ENCODE measurements at places on chromosomes 4 and X.

DNA sequence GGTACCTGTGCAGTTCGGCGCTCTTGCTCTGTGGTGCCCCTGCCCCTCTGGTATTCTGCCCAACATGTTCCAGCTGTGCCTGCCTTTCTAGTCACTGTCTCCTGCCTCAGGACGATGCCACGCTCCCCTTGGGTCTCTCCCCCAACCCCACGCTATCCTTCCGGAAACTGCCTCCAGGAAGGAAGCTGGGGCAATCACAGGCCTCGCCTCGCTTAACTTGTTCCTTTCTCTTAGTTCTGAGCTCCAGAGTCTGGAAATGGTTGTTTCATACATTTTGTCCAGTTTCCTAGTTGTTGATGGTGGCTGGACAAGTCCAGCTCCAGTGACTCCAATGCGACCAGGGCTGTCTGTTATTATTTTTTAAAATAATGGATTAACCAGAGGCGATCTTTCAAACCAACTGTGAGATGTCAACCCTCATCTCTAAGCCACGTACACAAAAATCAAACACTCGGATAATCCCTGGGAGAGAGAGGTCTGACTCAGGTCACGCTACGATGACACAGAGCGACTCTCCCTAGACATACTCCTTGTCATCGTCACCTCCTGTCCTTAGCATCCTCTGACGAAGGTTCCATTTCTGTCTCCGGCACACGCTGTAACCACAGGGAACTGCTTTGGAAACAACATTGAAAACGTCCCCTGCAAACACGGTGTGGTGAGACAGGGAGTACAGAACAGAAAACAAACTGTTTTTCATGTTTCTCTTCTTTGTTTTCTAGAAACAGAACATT is 62.5 kb downstream of the ABLIM2 start:
- DNase-seq = no peak

GRCh38 chr4:159429693-159430035 is 326.8 kb downstream of the RAPGEF2 start:
- DNase-seq = no peak

DNA sequence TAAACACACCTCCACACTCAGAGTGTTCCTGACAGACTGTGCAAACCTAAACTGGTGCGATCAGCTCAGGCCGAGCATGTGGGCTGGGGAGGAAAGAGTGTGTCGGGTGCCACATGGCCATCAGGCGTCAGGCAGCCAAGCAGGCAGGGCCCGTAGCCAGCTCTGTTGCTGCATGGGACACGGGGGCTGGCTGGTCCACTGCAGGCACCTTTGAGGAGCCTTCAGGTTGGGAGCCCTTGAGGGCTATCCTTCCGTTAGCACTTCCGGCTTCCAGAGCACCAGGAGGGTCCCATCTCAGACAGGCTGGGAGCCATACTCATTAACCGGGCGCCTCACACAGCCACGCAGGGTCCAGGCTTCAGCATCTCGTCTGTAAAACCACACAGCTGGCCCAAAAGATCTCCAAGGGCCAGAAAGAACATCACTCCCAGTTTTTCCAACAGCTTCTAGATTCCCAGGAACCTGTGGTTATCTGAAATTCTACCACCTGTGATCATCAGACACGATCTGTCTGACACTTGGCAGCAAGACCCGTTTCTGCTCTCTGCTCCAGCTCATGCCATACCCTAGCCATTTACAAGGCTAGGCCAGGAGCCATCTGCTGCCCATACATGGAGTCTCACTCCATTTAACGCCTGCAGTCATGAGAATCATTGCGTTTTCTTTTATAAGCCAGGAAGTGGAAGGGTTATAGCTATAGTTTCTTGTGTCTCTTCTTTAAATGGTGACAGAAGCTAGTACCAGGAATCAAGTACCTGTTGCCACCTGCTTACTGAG is 87.5 kb downstream of the NSUN7 start:
- no peak for DNase-seq

DNA sequence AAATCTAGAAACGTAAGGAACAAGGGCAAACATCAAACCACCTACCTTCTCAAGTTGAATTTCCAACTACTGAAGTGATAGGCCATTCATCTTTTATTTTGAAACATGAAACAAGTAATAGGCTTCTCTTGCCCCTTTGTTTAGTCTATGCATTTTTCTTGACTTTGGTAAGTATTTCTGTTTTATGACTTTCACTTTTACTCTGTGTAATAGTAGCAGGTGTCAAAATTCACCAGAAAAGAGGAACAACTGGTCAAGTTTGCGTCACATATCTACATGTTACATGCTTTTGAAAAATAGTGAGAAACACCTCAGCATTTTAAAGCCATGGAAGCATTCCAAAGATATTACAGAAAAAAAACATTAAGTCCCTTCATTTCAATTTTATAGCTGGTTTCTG is 157.1 kb upstream of the FTHL17 start:
- no peak for DNase-seq

- no peak for DNase-seq
These were observed 2429.7 kb downstream of the PCDH7 start for GRCh38 chr4:33149658-33150524.

DNA sequence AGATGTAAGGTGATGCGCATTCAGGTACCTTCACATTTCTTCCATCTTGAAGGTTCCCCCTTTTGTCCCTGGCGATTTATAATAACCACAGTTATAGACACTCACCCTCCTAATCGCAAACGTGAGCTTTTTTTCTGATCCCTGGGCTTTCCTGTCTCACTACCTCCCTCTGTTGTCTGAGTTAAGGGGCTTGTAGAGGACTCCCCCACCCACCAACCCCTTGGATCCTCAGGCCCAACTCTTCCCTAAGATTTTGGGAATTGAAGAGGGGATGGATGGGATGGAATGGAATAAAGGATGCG is 1.4 kb downstream of the CNKSR2 start:
- no peak for DNase-seq

GRCh38 chr4:154160519-154161301 is 330.9 kb downstream of the DCHS2 start:
- DNase-seq = no peak

DNA sequence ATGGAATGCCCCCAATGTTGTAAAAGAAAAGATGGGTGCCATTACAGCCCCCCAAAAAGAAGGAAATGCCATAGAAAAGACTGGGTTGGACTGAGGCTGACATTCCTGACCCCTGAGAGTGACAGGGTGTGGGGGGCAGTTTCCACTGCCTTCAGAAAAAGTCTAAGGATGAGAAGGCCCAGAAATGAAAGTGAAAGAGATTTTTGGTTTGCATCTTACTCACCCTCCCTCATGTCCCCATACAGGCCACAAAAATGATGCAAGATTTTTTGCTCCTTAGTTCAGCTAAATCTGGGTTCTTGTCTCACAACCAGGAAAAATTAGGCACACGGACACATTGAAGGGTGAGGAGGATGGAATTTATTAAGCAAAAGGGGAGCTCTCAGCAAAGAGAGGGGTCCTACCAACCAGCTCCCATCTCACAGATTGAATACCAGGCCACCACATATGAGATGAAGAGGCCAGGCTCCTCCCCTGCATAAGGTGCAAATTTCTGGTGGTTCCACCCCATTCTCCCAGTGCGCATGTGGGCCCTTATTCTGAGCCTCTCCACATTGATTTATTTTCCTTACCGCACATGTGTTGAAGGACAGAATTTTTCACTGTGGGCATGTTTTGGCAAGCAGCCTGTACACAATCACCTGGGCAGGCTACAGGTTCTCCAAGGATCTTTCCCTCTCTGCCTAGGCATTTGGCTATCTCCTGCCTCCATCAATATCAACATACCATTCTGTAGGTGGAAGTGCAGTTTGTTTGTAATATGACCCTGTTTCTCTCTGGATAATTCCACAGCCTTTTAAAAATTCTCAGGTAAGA is 18.8 kb downstream of the PPP4R3C start:
- DNase-seq = no peak

DNA sequence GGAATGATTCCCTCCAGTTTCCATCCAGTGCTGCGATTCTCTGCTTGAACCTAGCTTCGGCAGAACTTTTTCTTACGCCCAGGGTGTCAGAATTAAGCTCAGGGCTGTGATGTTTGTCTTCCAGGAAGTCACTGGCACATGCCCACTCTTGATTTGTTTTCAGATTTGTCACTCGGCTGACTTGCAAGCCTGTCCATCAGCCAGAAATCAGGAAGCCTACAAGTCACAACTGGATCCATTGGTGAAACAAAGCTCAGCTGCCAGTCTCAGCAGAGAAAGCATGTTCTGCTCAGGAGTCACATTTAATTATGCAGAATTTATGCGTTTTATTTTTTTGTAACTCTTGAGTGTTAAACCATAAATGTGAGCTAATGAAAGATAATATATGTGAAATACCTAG is 38.2 kb upstream of the PNPLA4 start:
- no peak for DNase-seq

DNA sequence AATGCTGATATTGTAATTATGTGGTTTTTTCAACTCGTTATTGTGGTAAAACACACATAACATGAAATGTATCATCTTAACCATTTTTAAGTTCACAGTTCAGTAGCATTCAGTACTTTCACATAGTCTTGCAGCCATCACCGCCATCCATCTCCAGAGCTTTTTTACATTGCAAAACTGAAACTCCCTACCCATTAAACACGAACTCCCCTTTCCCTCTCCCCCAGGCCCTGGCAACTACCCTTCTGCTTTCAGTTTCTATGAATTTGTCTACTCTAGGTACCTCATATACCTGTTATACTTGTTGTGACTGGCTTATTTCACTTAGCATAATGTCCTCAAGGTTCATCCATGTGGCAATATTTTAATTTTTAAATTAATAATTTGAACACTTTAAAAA is 380.6 kb downstream of the MAPK10 start:
- DNase-seq = no peak

DNA sequence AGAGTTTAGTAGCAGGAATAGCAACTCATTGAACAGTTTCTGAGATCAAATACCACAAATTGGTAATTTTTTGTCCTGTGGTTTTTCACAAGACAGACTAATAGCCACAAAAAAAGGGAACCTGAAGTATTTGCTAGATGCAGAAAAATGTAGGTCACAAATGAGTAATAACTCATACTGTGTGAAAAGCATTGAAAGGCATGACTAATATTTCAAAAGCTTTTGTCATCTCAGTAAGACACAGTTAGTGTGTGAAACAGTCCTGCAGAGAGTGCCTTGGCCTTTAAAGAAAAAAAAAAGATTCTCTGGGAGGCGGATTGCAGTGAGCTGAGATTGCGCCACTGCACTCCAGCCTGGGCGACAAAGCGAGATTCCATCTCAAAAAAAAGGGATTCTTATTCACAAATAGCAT is 31.4 kb upstream of the SLC25A31 start:
- DNase-seq = no peak

DNA sequence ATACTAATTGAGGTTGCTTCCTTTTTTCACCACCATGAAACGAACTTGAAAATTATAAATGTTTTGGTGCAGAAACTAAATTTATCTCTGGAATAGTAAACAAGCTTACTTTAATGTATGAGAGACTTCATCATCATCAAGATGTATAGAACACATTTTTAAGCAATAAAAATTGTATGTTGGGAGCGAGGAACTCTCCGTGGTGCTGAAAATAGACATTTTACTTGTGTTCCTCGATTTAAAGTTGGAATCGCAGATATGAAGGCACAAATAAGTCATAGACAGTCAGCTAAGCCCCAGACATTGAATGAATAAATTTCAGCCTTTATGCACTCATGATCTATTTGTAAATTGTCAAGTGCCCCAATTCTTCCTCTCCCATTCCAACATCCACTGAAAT is 310.7 kb downstream of the STK32B start:
- DNase-seq = no peak

DNA sequence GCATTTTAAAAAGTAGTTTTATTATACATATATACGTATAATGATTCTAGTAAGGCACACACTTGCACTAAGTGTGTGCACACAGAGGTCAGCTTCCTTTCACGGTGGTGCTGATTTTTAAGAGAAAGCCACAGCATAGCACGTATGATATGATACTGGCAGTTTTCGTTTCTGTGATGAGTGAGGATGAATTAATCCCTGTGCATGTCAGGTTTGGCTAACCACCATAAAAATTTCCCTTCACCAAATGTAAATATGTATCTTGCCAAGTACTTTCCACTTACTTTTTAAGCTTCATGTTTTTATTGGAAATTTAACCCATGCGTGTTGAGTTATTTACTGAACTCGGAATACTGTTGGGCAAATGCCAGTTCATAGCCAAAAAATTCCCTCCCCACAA is 84.6 kb downstream of the SYNPO2 start:
- DNase-seq = no peak

DNA sequence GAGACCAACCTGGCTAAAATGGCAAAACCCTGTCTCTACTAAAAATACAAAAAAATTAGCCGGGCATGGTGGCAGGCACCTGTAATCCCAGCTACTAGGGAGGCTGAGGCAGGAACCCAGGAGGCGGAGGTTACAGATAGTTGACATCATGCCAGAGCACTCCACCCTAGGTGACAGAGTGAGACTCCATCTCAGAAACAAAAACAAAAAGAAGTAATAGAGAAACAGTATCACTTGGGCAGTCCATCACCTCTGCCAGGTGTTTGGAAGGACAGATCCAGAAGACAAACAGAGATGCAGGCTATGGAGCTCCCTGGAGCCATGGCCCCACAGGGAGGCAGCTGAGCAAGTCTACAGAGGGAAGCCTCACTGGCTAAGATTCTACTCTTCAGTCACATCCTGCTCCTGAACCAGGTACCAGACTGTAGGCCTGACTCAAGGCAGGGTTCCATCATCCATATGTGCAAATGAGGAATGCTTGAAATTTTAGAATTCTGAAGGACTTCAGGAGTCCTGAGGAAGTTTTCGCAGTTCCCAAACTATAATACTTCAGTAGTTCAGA is 81.4 kb upstream of the CPEB2 start:
- no peak for DNase-seq

- DNase-seq = no peak
These were observed 181.7 kb downstream of the SLC39A8 start for GRCh38 chr4:102163404-102164140.

DNA sequence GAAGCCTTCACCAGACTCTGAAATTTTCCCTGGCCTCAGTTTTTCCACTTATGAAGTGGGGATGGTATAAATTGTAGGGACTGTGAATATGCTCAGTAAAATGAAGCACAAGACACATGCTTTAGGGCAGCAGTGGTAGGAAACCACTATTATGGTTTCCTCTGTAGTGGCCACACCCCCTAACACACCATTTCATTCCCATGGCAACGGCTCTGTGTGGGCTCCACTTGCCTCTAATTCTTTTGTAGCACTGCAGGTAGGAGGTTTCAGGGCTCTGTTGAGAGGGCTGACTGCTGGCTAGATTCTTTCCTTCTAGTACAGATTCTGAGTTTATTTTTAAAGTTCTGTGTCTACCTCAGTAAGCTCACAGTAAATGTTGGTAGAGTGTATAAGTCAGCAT is 3.5 kb upstream of the VMA21 start:
- DNase-seq = no peak

GRCh38 chr4:38366456-38366855 is 297.5 kb upstream of the KLF3 start:
- DNase-seq = no peak

DNA sequence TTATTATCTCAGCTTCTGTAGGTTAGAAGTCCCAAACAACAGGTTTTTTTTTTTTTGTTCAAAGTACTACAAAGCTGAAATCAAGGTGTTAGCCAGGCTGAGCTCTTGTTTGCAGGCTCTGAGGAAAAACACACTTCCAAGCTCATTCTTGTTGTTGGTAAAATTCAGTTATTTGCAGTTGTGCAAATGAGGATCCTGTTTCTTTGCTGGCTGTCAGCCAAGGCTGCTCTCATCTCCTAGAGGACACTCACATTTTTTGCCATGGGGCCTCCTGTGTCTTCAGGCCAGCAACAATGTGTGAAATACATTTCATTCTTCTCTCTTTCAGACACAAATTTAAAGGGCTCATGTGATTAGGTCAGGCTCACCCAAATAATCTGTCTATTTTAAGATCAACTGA is 60.3 kb upstream of the HSD17B10 start:
- DNase-seq = no peak

GRCh38 chr4:143771269-143771668 is 70.8 kb upstream of the FREM3 start:
- DNase-seq = no peak

Data from stimulated activated CD8-positive, alpha-beta memory T cell treated with anti-CD3 and anti-CD28 coated beads, Interleukin-7, amount 100 ng/mL, for 1 hour (primary cell).